GM12892 (cell line): ENCODE measurements at places on chromosomes 6 and 20.
A peak's percentile ranks its signal among the peaks of the same experiment; 100 is the strongest.

DNA sequence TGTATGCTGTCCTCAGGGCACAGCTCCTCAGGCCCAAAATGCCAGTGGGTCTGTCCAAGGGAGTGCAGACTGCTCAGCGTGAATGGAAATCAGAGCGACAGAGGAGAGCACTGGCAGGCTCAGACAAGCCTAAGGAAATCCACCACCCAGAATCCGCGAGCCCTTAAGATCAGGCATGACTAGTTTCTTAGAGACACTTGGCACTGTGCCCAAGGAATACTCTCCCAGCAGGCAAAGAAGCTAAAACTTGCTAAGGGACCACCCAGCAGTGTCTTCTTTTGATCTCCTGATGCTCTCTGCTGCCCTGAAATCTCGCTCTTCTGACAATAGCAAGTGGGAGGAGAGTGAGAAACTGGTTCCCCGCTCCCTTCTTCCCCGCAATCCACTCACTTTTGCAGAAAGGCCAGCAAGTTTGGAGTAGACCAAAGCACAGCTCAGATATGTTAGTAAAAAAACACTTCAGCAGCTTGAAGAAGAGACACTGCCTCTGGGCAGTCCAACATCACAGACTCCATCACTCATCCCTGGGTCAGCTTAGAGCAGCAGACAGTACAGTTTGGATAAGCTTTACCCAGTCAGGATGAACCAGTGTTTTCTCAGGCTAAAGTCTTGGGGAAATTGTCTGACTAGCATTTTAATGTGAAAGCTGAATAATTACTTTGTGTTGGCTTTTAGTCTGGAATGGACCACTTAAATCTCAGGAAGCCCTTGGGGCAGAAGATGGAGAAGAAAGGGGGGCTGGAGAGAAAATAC is 32.4 kb downstream of the TRAF3IP2 start:
- no peak for DNase-seq

- DNase-seq, result no peak
These were observed 39.7 kb downstream of the DLL1 start for GRCh38 chr6:170250981-170251775.

- DNase-seq, result no peak
These were observed 9.6 kb upstream of the BPHL start for GRCh38 chr6:3108746-3109414.

GRCh38 chr6:170583756-170584180 is 669 bp downstream of the PDCD2 start:
- no peak for DNase-seq

GRCh38 chr20:64273109-64273508 is 17.6 kb downstream of the PCMTD2 start:
- DNase-seq, result no peak

GRCh38 chr20:44026647-44027342 is 112.1 kb downstream of the TOX2 start:
- no peak for DNase-seq

DNA sequence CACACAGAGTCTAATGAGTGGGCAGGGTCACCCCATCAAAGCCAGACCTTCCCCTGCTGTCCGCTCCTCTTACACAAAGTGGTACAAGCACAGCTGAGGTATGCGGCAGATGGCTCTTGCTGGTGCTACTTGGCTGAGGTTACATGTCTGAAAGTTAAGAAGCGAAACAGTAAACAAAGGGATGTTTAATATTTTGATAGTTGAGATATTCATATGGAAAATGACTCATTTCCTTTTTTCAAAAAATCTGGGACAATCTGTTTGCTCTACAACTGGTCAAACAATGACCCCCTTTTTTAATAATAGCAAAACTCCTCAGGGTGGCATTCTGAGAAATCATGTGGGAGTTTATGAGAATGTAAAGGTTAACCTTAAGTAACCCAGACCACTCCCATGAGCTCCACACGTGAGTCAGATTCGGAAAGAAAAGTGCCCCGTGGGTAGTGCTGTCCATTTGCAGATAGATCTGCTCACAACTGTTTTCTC is 245.3 kb downstream of the TBXT start:
- no peak for DNase-seq

- DNase-seq, result no peak
These were observed 16.8 kb downstream of the LAMA4 start for GRCh38 chr6:112237595-112237994.

- DNase-seq, result no peak
These were observed 122.3 kb downstream of the BANF2 start for GRCh38 chr20:17822039-17822438.

- DNase-seq, result no peak
These were observed 202.1 kb downstream of the NFATC2 start for GRCh38 chr20:51340451-51340840.

- no peak for DNase-seq
These were observed 102.6 kb downstream of the FLRT3 start for GRCh38 chr20:14234666-14235295.

GRCh38 chr6:42142118-42142835 is at the start of gene C6orf132:
Gene C6orf132 (minus strand): TSS chr6:42142620. CDS start chr6:42142444, 176 bp downstream.
- no peak for DNase-seq

GRCh38 chr6:132004668-132005067 is 53.5 kb upstream of the CCN2 start:
- DNase-seq, result no peak

DNA sequence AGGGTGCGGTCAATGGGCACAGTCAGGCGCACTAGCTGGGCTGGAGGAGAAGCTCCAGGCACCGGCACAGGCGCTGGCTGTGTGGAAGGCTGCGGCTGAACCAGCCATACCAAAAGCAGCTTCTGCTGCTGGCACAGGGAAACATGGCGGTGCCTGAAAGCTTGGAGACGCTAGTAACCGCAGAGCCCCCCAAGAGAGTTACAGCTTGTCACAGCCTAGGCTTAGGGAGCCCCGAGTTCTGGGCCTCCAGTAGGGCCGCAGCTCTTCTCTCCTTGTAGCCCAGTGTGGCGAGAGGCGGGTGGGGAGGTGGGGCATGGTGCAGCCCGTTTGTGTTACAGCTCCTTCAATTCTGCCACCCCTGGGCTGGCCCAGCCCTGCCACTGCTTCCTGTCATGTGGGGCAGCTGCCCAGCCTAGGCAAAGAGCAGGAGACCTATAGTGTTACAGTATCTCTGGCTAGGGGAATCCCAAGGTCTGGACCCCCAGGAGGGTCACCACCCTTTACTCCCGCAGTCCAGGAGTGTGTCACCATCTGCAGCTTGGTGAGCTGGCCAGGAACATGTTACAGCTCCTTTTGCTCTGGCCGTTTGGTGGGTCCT is 58.6 kb upstream of the MANEA start:
- DNase-seq, result no peak

DNA sequence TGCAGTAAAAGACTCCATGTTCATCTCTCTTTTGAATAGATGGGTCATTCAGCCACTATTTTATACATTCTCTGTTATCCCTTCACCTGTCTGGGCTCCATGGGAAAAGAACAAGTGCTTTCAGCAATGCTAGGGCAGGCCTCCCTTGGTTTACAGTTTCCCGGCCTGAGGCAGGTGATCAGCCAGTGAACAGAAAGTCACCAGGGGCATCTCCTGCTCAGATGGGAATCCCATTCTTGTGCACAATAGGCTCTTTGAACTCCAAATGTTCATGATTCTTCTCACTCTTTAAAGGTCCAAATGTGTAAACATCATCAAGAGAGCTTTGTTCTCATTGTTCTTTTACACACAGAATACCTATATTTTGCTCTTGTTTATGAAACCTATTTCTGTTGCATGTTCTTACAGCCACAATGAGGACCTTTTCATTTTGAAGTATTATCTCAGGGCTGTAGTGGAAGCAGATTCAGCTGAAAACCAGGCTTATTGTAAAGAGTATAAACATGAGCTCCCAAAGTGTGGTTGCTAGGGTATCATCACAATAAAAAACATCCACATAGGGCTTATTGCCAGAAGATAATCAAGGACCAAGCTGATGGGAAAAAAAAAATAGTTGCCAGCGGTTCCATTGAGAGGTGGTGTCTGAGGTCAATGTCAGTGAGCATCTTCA is 267.1 kb upstream of the SGK1 start:
- no peak for DNase-seq

DNA sequence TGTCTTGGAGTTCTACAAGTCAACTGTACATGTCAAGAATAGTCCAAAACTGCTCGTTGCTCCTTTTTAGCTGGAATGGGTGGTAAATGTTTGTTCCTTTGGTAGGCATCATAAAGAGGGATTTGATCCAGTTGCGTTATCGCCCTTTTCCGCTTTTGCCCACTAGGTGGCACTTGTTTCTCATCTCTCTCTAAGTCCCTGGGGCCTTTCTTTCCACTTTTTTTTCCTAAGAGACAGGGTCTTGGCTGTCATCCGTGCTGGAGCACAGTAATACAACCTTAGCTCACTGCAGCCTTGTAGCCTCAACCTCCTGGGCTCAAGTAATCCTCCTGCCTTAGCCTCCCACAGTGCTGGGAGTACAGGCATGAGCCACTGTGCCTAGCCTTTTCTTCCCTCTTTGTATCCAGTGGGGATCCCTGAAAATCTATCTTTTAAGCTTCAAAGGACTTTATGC is 20.7 kb downstream of the GTPBP2 start:
- DNase-seq, result no peak

GRCh38 chr6:20056350-20056992 is 155.8 kb downstream of the MBOAT1 start:
- DNase-seq, result no peak

DNA sequence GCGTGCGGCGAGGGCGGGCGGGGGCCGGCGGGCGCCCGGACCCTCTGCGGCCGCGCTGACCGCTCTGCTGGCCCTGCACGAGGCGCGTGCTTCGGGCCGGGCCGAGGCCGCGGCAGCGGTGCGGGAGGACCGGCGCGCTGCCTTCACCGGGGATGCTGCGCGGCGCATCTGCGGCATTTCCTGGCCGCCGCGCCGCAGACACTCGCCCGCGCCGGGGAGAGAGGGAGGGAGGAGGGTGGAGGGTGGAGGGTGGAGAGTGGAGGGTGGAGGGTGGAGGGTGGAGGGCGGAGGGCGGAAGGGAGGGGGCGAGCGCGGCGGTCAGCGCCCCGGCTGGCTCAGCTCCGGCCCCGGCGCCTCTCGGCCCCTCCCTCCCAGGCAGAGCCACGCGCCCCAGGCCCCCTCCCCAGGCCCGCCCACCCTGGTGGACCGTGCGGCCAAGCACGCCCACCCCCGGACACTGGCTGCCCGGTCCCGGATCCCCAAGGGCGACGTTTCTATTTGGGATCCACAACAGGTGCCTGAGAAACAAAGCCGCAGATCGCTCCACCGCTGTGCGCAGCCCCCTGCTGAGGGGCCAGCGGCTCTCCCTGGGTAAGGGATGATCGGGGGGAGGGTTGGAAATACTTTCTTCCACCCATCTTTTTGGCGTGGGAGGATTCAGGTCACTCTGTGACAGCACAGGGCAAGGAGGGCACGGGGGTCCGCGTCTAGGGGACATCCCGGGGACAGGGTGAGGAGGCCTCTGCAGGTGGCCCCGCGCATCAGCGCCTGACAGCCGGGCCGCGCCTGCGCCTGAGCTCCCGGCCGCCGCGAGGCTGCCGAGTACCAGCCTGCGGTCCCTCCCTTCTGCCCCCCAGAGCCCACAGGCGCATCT is 111.2 kb upstream of the BEND6 start:
- DNase-seq, result peak; percentile 75
